ENCODE measurements at places on chromosomes 4 and X. TPM values are rescaled to one million over a fixed set of nuclear protein-coding genes. Genes with fewer than 3 reads are reported as not detected.

Gene USP51
- 8.2 TPM for polyA plus RNA-seq

Gene CCKAR
- polyA plus RNA-seq, result not detected

- no peak for DNase-seq
Measured at GRCh38 chr4:32199639-32200038, 1479.5 kb downstream of the PCDH7 start.

GRCh38 chr4:117549524-117549923 is 464.1 kb upstream of the TRAM1L1 start:
- DNase-seq, result no peak

DNA sequence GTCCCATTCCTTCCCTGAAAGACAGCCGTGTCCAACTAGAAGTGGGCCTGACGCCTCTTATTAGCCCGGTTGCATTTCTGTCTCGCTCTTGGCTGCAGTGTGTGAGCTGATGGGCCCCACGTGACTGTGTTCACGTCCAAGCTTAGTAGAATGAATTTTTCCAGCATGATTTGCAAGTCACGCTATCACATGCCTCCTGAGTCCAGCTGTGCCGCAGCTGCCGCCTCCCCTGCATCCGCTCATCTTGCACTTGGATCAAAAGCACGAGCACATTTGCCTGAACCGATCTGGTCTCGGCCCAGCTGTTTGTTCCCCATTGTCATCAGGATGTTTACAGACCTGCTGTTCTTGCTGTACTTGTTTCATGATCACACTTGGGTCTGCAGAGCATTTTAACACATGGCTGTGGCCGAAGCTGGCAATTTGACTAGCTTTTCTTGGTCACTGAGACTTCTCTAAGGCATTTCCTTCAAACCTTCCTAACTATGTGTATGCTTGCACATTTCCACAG is 126.5 kb downstream of the KIT start:
- peak; percentile 86 for DNase-seq

Gene VCX2
- polyA plus RNA-seq, result not detected
